ENCODE measurements at places on chromosomes 12 and 14.

- no peak for DNase-seq
Measured at GRCh38 chr12:98838231-98838647, 193.1 kb downstream of the APAF1 start.

DNA sequence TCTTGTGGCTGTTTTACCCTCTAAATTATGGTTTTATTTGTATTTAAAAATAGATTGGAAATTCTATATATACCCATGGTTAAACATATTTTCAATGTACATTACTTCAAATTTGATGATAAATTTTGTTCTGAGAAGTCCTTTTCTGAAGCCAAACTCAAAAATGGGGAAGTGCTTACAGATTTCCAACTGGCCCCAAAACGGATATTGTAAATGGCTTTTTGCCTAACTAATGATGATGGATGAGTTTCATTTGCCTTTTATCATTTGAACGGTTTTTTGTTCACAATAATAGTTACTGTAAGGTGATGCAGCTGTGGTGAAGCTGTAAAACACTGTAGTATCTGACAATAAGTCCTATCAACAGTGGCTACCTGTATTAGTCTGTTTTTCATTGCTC, 136.9 kb downstream of the FUT8 start:
- DNase-seq = no peak

DNA sequence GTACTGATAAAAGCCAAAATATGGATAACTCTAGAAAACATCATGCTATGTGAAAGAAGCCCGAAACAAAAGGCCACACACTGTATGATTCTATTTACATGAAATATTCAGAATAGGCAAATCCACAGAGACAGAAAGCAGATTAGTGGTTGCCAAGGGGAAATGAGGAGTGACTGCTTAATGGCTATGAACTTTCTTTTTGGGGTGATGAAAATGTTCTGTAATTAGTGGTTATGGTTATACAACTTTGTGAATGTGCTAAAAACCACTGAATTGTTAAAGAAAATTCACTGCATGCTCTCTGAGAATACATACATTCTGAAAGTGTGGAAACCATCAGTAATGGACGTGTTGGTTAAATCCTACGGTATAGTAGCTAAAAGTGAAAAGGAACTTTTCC, 39.9 kb upstream of the STON2 start:
- no peak for DNase-seq

DNA sequence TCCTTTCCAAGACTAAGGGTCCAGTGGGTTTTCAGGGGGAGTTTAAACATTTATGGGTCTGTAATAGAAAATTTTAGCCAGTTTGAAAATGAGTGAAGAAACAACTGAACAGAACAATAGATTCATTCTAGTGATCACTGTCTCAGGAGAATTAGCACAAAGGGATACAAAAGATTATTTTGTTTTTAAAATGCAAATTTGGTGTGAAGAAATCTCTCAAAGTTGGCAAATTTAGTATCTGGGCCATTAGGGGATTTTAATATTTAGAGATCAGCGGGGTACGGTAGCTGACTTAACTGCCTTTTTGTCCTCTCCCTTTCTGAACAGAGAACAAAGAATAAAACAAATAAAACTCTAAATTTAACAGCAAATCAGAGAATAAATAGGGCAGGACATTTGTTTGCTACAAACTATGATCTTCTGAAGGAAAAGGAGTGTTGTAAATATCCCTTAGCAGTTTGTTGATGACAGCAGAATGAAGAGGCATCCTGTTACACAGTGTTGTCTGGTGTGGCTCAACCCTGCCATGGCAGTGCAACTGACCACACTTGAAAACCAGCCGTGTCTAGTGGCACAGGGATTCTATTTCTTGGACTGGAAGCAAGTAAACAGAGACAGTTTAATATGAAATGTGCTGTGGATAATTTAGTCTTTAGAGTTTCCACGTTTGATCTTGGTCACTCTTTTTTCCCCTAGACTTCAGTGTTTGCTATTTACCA, 46.3 kb upstream of the LRTM2 start:
- no peak for DNase-seq

DNA sequence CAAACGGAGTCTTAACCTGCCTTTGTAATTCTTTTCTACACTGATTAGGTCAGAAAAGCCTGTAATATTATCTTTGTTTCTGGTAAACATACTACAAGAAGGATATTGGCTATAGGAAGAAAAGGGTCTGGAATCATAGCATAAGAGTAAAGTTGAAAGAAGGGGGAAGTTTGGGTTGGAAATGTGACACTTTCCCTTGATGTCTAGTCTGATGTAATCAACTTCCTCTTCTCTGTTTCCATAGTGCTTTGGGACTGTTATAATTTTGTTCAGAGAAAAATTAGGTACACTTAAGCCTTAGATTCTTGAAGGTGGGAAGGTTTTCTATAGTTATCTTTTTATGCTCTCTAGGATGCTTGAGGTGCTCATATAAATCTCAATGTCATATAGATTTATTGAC, 322.2 kb downstream of the AEBP2 start:
- DNase-seq = no peak

- no peak for DNase-seq
Measured at GRCh38 chr12:108215458-108215857, 86.4 kb downstream of the WSCD2 start.

GRCh38 chr12:89192429-89192828, 159.9 kb downstream of the DUSP6 start:
- no peak for DNase-seq

DNA sequence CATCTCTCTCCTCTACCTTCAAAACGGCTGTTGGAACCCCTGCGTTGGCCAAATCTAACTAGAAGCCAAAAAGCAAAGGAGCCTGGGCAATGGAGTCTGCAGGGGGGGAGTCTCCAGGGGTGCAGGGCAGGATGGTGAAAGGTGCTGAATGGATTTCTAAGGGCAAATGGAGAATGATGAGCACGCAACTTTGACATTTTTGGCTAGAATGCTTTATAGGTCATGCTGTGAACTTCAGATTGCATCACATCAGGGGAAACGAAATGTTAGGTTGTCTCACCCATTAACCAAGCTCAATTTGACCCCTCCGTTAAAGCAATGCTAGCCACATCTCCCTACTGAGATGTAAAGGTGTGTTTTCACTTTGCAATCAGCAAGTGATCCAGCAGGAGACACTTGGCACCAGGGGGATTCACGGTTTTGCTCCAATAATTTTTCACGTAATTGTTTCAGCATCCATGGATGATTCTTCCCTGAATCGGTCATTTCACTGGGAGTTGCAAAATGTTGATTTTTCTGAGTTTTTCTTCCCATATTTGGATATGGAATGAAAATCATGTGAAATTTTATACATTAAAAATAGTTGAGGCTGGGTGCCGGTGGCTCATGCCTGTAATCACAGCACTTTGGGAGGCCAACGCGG, 78.0 kb upstream of the MDM1 start:
- DNase-seq = no peak

DNA sequence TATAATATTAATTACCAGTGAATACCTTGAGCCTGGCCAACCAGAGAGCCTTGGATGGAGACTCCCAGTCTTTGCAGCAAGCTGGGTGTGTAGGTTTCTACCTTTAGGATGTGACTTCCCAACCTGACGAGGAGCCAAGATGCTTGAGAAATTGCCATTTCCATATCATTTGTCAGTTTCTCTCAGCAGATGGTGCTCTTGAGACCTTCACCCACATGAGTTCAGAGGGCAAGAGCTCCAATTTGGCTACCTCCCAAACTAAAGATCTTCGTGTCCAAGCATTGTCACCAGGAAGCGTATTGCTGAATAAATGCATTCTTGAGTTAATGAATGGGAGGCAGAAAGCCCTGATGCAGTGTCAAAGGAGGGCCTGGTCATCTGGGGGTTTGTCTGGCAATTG, 106.4 kb upstream of the TBX5 start:
- DNase-seq = no peak

DNA sequence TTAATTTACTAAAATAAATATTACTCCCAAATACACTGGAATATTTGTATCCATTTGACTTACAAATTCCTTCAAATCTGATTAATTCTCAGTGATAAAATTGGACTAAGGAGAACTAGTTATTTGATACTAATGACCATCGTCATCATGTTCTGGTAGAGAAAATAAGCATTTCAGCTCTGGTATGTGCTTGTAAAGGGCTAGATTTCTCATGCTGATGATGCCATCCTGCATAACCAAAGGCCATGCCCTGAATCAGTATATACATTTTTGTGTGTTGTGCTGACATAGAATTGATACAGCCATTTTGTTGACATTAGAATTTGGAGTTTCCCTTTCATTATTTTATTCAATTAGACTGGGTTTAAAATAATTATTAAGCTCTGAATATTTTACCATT, 148.9 kb downstream of the PCNX1 start:
- DNase-seq = no peak

GRCh38 chr12:75786070-75786469, 245.5 kb downstream of the PHLDA1 start:
- no peak for DNase-seq

GRCh38 chr14:21748869-21749303, 75.3 kb upstream of the OR4E1 start:
- peak; percentile 68 for DNase-seq

- DNase-seq = no peak
Measured at GRCh38 chr12:89678225-89678624, 30.4 kb downstream of the ATP2B1 start.

DNA sequence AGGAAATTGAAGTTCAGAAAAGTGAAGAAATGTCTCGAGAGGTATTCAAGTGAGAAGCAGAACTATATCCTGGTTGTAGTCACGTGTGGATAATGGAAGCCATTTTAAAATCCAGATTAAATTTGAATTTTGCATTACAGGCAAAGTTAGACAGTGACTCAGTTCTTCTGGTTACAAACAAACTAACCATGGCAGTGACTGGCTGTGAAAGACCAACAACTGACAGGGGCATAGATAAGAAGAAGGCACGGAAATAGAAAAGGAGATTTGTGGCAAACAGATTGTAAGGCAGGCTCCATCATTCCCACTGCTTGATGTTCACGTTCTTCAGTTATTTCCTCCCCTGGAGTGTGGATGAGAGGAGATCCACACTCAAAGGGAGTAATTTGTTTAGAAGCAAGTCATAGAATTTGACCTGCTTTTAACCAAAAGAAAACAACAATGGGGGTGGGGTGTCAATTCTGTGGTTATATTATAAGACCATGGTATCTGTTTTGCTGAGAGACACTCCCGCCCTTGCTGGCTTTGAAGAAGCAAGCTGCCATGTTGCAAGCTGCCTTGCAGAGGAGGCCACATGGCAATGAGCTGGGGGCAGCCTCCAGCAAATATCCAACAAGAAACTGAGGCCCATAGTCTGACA, 795.3 kb downstream of the VRK1 start:
- no peak for DNase-seq

DNA sequence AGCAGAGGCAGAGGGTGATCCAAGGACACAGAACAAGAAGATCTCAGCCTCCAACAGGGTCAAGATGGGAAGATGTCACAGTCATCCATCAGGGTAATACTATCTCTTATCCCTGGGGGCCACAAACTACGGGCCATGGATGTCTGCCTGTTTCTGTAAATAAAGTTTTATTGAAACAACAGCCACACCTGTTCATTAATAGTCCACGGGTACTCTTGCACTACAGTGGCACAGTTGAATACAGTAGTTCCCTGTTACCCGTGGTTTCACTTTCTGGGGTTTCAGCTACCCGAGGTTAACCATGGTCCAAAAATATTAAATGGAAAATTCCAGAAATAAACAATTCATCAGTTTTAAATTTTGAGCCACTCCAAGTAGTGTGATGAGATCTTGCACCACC, 65.9 kb downstream of the BCL11B start:
- DNase-seq = no peak

DNA sequence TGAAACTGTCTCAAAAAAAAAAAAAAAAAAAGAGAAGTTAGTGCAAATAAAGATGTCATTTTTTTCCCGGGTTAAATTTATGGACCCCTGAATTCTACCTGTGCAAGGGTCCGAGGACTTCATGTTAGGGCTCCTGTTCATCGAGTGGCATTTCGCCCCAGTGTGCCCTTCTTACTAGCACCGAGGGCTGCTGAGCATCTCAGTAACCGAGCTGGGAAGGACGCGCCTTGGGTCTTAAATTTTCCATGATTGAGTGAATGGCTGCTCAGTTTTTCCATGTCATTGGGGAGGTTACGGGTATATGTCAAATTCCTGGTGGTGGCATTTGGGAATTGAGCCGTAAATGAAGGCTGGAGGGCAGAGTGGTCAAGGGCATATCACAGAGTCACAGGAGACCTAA, 34.9 kb upstream of the MAP1LC3B2 start:
- no peak for DNase-seq

DNA sequence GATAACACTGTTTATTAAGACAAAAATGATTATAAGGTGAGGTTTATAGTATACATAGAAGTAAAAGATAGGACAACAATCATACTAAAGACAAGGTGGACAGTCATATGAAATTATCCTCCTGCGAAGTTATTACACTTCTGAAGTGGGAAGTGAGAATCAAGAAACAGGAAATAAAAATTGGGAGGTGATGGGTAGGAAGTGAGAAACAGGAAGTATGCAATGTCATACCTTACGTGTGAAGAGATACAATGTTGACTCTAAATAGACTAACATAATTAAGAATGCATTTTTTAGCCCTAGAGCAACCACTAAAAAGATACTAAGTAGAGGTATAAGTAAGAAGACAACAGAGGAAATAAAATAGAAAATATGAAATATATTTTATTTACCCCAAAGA, 43.7 kb downstream of the GRIN2B start:
- DNase-seq = no peak

DNA sequence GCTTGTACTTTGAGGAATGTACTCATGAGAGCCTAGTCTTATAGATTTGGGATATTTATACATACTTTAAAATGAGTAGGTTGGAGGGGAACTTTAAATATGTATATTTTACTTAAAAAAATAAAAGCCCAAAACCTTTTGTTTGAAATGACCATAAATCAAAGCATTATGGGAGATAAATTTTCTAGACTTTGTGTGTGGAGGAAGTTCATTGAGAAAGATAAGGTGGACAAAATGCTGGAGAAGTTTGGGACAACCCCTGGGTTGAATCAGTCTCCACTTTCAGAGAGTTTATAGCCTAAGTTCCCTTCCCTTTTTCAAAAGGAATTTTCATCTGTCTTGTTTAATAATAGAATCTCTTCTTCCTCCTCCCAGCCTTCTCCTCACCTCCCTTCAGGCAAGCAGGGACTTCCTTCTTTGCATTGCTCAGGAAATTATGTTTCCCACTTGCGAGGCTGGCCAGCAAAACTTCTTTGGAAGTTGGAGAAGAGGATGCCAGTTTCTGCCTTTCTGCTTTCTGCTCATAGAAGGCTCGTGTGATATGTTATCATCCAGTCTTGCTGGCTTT, 54.2 kb downstream of the CHST11 start:
- no peak for DNase-seq

DNA sequence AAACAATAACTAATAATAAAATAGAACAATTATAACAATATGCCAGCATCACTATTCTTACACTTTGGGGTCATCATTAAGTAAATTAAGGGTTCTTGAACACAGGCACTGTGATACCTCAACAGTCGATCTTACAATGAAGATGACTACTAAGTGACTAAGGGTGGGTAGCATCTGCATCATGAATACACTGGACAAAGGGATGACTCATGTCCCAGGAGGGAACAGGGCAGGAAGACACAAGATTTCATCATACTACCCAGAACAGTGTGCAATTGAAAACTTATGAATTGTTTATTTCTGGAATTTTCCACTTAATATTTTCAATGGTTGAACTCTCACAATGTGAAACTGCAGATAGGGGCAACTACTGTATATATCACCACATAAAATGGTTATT, 19.7 kb downstream of the TSPAN19 start:
- no peak for DNase-seq
